Neural crest cell (in vitro differentiated cells): ENCODE measurements at places on chromosomes 13 and 19.

DNA sequence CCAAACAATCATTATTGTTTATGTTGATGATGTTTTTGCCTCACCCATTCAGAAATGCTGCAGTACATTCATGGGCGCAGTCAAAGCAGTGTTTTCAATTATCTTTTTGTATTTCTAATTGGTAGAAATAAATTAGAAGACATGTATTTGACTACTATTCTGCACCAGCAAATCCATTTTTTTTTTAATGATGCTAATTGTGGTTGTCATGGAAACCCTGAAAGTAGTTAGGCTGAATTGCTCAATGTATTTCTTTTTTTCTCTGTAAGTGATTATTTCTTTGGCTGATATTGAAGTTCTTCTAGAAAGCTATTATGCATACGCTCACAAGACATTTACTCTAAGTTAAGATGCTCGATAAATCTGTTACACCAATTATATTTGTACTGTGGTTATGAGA is 101.2 kb downstream of the RFC3 start:
- DNase-seq, result no peak

- DNase-seq, result no peak
Observed at GRCh38 chr19:5099701-5100221, 130.8 kb downstream of the KDM4B start.

GRCh38 chr19:48993175-48994034 is at the start of the genes GYS1 and RUVBL2:
GYS1 (minus strand) TSS chr19:48993309; CDS start chr19:48993112, 197 bp downstream.
RUVBL2 (plus strand) TSS chr19:48993887; CDS start chr19:48993912, 25 bp downstream.
- peak; percentile 98 for DNase-seq

DNA sequence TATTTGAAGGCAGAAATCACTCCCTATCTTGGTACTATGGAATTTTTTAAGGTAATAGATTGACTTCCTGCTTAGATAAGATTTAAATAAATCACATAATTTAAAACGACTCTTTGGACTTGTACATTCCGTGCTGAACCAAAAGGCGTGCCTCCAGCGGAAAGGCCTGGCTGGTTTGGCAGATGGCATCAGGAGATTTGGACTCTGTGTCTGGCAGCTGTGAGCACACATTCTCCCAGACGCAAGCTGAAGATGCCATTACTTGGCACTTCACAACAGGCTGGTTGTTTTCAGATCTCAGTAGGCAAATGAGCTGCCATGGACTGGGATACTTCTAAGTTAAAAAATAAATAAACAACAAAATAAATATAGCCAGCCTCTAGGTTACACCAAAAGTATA is 104.5 kb upstream of the SLC15A1 start:
- no peak for DNase-seq

- DNase-seq, result no peak
Observed at GRCh38 chr19:55116859-55117662, at the start of gene PPP1R12C. PPP1R12C (minus strand) TSS chr19:55117637; CDS start chr19:55117543, 94 bp downstream.

- no peak for DNase-seq
Observed at GRCh38 chr19:48571378-48572162, 19.6 kb downstream of the SULT2B1 start.

DNA sequence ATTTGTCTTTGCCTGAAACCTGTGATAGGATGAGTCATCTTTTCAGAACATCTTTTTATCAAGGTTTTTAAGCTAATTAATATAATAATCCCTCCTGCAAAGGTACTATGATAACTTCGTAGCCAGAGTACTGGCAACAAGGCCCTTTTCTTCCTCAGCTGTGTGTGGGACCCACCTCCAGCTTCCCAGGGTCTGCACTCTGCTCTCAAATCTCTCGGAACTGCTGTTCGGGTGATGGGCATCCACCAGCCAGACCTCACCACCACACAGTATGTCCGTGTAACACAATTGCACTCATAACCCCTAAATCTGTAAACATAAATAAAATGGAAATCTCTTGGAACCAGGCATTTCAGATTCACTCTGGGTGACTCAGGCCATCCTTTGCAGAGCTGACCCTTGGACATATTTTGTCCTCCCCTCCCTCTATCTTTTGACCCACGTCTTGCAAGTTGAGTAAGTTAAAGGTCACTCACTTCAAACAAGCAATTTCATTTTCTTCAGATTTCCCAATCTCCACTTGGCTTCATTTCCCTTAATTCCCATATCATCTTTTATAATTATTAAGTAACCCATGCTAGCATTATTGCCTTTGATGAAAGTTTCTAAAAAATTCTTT is 29.5 kb downstream of the COL4A1 start:
- DNase-seq, result no peak

DNA sequence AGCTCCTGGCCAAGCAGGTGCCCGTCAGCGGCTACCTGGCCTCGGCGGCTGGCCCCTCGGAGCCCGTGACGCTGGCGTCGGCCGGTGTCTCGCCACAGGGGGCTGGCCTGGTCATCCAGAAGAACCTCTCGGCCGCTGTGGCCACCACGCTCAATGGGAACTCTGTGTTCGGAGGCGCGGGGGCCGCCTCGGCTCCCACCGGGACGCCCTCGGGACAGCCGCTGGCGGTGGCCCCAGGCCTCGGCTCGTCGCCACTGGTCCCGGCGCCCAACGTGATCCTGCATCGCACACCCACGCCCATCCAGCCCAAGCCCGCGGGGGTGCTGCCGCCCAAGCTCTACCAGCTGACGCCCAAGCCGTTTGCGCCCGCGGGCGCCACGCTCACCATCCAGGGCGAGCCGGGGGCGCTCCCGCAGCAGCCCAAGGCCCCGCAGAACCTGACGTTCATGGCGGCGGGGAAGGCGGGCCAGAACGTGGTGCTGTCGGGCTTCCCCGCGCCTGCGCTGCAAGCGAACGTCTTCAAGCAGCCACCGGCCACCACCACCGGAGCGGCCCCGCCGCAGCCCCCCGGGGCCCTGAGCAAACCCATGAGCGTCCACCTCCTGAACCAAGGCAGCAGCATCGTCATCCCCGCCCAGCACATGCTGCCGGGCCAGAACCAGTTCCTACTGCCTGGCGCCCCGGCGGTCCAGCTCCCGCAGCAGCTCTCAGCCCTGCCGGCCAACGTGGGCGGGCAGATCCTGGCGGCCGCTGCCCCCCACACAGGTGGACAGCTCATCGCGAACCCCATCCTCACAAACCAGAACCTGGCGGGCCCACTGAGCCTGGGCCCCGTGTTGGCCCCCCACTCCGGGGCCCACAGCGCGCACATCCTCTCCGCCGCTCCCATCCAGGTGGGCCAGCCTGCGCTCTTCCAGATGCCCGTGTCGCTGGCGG is 33.0 kb upstream of the EHD2 start:
- no peak for DNase-seq
